Thoracic aorta endothelial cell (primary cell): ENCODE measurements at places on chromosomes 5 and 9. TPM values are rescaled to one million over a fixed set of nuclear protein-coding genes. Genes with fewer than 3 reads are reported as not detected.

SLC36A2 gene
- total RNA-seq = not detected in 2 replicates

HNRNPAB gene
- total RNA-seq = 137 and 160 TPM in 2 replicates

HMCN2 gene
- under 0.01 and 0.07 TPM in 2 replicates for total RNA-seq

PCDHB10 gene
- total RNA-seq = 0.22 and 0.66 TPM in 2 replicates

RNF183 gene
- not detected in 2 replicates for total RNA-seq
